CD4-positive, alpha-beta T cell treated with Interleukin-17A for 1 hour (primary cell): ENCODE measurements at places on chromosomes 12 and 14.

DNA sequence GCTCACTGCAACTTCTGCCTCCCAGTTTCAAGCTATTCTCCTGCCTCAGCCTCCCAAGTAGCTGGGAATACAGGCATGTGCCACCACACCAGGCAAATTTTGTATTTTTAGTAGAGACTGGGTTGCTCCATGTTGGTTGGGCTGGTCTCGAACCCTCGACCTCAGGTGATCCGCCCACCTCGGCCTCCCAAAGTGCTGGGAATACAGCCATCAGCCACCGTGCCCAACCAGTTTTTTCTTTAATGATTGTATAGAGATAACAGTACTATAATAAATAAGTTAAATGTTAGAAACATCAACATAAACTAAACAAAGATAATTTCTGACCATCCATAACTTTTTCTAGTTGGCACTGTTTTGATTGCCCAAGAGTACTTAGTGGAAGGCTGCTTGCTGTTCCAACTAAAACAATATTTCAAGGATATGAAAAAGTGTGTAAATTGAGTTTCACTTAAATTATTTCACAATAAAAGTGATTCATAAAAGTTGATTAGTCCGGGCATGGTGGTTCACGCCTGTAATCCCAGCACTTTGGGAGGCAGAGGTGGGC is 5.6 kb downstream of the GON7 start:
- DNase-seq: no peak

DNA sequence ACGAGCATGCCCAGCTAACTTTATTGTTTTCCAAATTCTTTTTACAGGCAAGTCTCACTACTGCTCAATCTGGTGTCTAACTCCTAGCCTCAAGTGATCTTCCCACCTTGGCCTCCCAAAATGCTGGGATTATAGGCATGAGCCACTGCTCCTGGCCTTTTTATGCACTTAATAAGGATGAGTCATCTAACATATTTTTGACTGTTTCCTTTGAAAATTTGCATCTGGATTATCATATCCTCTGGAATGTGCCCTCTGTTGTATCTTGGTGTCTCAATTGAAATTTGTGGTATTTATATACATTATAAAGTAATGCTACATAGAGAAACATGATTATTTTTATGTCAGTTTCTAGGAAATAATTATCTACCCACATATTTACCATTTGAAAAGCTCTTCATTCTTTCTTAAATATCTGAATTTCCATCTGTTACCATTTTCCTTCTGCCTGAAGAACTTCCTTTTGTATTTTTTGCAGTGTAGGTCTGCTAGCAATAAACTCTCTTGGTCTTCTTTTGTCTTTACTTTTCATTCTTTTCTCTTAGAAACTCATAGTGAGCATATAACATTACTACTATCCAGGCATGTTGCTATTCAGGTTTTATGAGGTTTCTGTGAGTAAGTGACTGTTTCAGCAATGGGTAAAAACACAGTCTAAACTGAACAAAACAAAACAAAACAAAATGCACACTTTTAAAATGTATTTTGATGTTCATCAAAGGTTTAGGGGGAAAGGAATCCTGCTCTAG is 52.8 kb upstream of the CNOT2 start:
- no peak for DNase-seq

- no peak for DNase-seq
Measured at GRCh38 chr12:9367201-9367600, 159.0 kb upstream of the PZP start.

- no peak for DNase-seq
Measured at GRCh38 chr14:25955772-25956171, 642.1 kb downstream of the NOVA1 start.

GRCh38 chr12:106764738-106765137 is 9.7 kb upstream of the RIC8B start:
- DNase-seq: no peak

GRCh38 chr12:129772501-129773493 is 131.0 kb downstream of the TMEM132D start:
- no peak for DNase-seq

DNA sequence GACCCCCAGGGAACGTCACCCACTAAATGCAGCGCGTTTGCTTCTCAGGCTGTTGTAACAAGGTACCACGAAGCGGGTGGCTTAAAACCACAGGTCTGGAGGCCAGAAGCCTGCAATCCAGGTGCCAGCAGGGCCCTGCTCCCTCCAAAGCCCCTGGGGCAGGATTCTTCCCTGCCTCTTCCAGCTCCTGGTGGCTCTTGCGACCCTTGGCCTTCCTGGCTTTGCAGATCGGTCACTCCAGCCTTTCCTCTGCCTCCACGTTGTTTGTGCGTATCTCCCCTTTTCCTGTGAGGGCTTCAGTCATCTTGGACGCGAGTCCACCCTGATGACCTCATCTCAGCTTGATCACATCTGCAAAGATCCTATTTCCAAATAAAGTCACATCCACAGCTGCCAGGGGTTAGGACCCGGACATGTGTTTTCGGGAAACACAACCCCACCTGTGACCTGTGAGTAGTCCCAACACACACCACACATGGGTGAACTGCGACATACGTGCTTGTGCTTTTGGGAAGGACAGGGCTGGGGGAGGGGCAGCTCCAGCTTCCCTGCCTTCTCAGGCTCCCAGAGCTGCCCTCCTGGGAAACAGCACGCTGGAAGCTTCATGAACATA is 114.5 kb upstream of the NCOR2 start:
- DNase-seq: no peak

DNA sequence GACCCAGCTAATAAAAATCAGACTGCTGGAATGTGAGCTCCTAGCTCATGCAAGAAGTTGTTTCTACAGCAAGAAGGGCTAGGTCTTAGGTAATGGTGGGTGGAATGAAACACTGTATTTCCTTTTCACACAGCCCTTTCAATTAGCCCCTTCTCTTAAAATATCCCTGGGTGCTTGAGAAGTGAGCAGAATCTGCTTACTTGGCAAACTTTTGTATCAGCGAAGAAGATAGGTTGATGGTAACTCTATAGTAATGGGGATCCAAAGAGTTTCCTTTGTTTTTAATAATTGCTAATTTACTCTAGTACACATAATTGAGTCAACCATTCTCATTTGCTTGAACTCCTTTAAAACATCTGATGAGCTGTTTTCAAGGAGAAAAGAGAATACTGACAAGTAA is 100.6 kb upstream of the FSCB start:
- no peak for DNase-seq

GRCh38 chr12:81128930-81129554 is 51.2 kb downstream of the ACSS3 start:
- no peak for DNase-seq

GRCh38 chr14:106204063-106204462 is 677.7 kb downstream of the TMEM121 start:
- no peak for DNase-seq

DNA sequence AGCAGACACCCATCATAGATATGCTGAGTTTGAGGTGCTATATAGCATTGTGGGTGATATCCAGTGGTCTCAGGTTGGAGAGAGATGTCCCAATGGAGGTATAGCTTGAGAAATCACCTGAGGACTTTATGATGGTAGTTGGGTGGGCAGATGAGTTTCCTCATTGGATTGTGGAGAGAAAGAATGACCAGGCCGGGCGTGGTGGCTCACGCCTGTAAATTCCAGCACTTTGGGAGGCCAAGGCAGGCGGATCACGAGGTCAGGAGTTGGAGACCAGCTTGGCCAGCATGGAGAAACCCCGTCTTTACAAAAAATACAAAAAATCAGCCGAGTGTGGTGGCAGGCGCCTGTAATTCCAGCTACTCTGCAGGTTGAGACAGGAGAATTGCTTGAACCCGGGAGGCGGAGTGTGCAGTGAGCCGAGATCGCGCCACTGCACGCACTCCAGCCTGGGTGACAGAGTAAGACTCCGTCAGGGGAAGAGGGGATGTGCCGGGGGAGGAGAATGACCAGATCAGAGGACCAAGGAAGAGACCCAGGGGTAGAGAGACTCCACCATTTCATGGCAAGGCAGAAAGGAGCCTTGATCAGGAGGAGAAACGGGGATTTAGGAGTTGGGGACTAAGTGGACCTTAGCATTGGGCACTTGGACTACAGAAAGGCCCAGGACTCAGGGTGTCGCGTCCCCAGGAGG is 757 bp upstream of the PCK2 start:
- no peak for DNase-seq

GRCh38 chr12:117060246-117060928 is 38.8 kb downstream of the TESC start:
- DNase-seq: no peak

- no peak for DNase-seq
Measured at GRCh38 chr14:58151133-58152013, 640 bp downstream of the ARMH4 start.

DNA sequence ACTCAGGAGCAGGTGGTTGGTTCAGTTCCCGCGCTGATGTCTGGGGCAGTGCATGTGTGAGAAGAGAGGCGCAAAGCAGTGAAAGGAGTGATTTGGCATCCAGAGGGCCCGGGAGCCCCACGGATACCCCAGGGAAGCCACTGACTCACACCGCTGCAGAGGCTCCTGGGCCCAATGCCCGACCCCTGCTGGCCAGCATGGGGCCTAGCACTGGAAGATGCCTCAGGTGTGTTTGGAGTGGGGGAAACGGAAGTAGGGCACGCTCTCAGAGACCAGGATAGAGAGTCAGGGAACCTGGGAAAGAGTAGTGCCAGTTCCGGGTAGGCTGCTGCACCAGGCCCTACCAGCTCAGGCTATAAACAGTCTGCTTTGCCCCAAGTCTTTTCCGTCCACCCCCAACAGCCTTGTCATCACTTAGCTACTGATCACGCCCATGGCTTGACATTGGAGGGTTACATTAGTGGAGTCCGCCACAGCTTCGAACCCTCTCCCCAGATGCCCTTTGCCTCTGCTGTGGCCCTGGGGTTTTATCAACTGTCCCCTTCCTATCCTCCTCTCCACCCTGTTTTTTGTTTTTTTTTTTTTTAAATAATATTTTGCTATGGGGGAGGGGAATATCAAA is 9.5 kb upstream of the CSAD start:
- DNase-seq: peak; percentile 53

GRCh38 chr14:74634964-74635363 is 22.9 kb upstream of the LTBP2 start:
- DNase-seq: no peak

GRCh38 chr12:43210485-43211192 is 341.4 kb downstream of the ADAMTS20 start:
- DNase-seq: no peak

GRCh38 chr14:105471297-105471821 is 3.3 kb upstream of the CRIP2 start:
- no peak for DNase-seq

- DNase-seq: no peak
Measured at GRCh38 chr12:1073652-1074051, 82.6 kb downstream of the ERC1 start.

DNA sequence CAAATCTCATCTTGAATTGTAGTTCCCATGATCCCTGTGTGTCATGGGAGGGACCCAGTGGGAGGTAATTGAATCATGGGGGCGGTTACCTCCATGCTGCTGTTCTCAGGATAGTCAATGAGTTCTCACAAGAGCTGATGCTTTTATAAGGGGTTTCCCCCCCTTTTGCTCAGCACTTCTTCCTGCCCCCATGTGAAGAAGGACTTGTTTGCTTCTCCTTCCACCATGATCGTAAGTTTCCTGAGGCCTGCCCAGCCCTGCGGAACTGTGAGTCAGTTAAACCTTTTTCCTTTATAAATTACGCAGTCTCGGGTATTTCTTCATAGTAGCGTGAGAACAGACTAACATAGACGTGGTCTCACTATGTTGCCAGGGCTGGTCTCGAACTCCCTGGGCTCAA is 56.1 kb upstream of the EIF5 start:
- DNase-seq: no peak

DNA sequence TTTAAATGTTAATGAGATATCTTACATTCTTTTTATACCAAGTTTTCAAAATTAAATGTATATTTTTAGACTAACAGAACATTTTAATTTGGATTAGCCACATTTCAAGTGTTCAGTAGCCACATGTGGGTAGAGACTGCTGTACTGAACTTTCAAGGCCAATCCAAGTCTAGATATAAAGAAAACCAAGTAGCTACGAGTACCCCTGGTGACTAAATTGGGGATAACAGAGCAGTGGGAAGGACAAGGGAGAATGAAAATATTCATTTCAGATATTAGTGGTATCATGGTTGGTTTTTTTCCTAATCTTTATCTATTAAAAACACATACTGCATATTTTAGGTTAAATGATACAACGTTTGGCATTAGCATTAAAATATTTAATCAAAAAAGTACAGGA is 69.4 kb upstream of the RHOJ start:
- no peak for DNase-seq

DNA sequence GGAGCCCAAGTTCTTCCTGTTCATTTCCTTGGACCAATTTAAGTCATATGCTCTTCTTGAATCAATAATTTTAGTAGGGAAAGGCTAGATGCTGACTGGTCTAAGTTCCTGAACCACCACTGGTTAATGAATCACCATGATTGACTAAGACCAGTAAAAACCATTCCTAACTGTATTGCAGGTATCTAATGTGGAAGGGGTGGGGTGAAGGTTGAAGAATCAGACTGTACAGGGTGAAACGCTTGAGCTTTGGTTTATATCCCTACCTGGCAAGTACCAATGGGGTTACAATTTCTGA is 100.1 kb downstream of the DYRK2 start:
- DNase-seq: no peak

DNA sequence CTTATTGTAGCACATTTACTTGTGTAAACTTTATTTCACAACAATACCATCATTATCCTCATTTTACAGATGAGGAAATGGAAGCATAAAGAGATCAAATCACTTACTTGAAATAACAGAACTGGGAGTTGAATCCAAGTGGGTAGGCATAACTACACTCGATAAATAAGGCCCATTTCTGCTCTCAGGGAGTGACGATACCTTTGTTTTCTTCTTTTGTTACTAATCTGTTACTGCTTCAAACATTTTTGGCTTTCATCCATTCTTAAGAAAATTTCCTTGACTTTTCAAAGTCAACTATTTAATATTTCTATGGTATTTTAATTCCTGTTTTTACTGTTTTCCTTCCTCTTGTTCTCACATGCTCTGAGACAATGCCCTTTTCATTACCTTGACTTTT is 201.6 kb downstream of the ATP23 start:
- DNase-seq: no peak

DNA sequence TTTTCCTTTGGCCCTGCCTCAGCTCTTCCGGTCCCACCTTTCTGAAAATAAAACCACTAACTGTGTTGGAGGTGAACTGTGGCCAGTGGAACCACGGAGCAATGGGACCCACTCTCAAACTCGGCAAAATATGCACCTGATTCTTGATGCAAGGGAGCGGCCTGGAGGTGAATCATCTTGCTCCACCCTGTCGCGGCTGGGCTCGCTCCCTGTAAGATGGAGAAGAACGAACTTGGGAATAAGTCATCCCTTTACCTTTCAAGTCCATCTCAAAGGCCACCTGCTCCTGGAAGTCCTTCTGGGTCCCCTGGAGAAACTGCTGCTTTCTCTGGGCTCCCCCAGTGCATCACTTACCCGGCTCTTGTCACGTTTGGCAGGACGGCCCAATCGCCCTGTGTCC is 309.9 kb downstream of the BCL11B start:
- DNase-seq: no peak

GRCh38 chr14:54782751-54783659 is 119.6 kb downstream of the GCH1 start:
- peak; percentile 10 for DNase-seq

GRCh38 chr12:121963341-121964018 is 45.1 kb downstream of the CFAP251 start:
- no peak for DNase-seq

- DNase-seq: no peak
Measured at GRCh38 chr14:91729756-91730155, 2.1 kb downstream of the CATSPERB start.

GRCh38 chr14:79395061-79395460 is 816.2 kb downstream of the DIO2 start:
- no peak for DNase-seq
